Mesothelial cell of epicardium (in vitro differentiated cells): ENCODE measurements at places on chromosomes 6 and 20. TPM values are rescaled to one million over a fixed set of nuclear protein-coding genes. Genes with fewer than 3 reads are reported as not detected.

GRCh38 chr6:82248273-82248735, 760 bp upstream of the IBTK start:
- H3K4me3 ChIP-seq, result peak overlapping the region; percentile 96
- peaks cover 36% of the 10 kb centered on the region for H3K4me1 ChIP-seq
- peaks cover 1% of the 10 kb centered on the region for H3K36me3 ChIP-seq
- H3K27me3 ChIP-seq, result no peaks in the 10 kb centered on the region

- H3K36me3 ChIP-seq, result peaks cover 7% of the 10 kb centered on the region
- H3K27me3 ChIP-seq, result no peaks in the 10 kb centered on the region
- no peak overlapping the region for H3K4me3 ChIP-seq
- no peaks in the 10 kb centered on the region for H3K4me1 ChIP-seq
- DNase-seq, result no peak
- H3K27ac ChIP-seq, result no peak overlapping the region
Observed at GRCh38 chr6:110705543-110705942, 109.7 kb downstream of the CDK19 start.

- H3K27ac ChIP-seq, result no peak overlapping the region
- peaks cover 14% of the 10 kb centered on the region for H3K4me1 ChIP-seq
- no peaks in the 10 kb centered on the region for H3K36me3 ChIP-seq
Observed at GRCh38 chr6:51675922-51676275, 411.5 kb downstream of the PKHD1 start.

- H3K4me3 ChIP-seq, result no peak overlapping the region
- no peaks in the 10 kb centered on the region for H3K36me3 ChIP-seq
- no peak for DNase-seq
- no peaks in the 10 kb centered on the region for H3K27me3 ChIP-seq
Observed at GRCh38 chr20:53379014-53379832, 214.4 kb downstream of the ZNF217 start.

GRCh38 chr6:150636808-150637207, 37.1 kb downstream of the PLEKHG1 start:
- no peaks in the 10 kb centered on the region for H3K27me3 ChIP-seq
- no peak overlapping the region for H3K4me3 ChIP-seq
- peaks cover 86% of the 10 kb centered on the region for H3K4me1 ChIP-seq

Gene TAB2
- total RNA-seq, result 71.3 to 72.7 TPM (median 72.0 TPM) in 3 replicates

Gene SRSF12
- 11.5 to 14.7 TPM (median 12.4 TPM) in 3 replicates for total RNA-seq

Gene CST2
- total RNA-seq, result 1.2 to 1.7 TPM (median 1.5 TPM) in 3 replicates
